WTC11 (cell line): ENCODE measurements at places on chromosomes 3 and 15.

GRCh38 chr15:66838671-66839239 lies 136.7 kb downstream of the SMAD6 start:
- no peak overlapping the region for H3K27ac ChIP-seq
- peaks cover 33% of the 10 kb centered on the region for H3K27me3 ChIP-seq
- H3K4me3 ChIP-seq, result no peak overlapping the region
- no peaks in the 10 kb centered on the region for H3K36me3 ChIP-seq

DNA sequence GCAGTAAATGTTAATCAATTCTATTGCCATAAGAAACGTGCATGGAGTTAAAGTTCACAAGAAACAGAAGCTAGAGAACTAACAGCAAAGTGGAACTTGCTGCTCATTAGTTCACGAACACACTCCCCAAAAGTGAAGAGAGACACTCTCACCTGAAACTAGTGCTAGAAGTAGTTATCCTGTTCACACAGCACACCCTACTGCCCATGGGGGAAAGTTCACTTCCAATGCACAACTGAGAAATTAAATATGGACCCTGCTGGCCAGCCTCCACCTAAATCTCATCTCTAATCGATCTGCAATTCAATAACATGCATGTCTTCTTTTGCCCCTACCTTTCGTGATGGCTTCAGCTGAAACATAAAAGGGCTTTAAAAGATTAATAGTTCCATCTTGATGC lies 39.4 kb upstream of the FRMD4B start:
- peak; percentile 29 for DNase-seq
- peaks cover 4% of the 10 kb centered on the region for H3K4me1 ChIP-seq
- H3K4me3 ChIP-seq, result no peak overlapping the region

GRCh38 chr3:94423578-94423977 lies 360.7 kb downstream of the NSUN3 start:
- peaks cover 4% of the 10 kb centered on the region; the same call in 1 of the 2 replicates for H3K27me3 ChIP-seq
- H3K4me1 ChIP-seq, result no peaks in the 10 kb centered on the region
- no peak overlapping the region for H3K4me3 ChIP-seq
- H3K36me3 ChIP-seq, result peaks cover 28% of the 10 kb centered on the region
- DNase-seq, result no peak

DNA sequence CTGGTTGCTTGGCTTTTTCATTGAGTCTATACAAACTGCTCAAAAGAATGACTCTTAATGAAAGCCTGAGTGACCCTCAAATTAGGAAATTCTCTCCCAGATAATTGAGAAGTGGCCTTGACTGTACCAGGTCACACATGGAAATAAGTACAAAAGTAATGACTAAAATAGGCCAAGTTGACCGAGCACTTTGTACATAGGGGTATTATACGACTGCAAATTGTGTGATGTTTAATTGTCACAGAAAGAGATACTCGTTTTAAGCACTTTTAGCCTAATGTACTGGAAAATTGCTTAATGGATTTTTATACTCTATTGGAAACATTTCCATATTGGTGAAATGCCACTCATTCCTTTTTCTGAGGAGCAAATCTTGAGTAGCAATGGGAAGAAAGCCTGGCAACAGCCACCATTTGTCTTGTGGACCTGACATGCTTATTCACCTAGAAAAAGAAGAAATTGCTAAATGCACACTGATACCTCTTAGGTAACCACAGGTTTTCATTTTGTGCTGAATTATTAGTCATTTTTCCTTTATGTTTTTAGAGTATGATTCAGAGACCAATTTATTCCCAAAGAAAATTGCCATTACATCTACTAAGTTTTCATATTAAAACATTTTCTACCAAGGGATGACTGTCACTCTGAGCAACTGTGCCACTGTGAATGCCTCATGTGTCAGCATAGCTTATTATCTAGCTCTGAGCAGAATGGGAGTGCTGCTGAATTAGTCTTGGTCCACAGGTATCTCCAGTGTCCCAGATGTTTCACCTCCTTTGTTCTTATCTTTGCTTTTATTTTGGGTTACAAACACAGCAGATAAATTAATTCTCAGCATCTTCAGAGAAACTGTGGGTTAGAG lies 8.9 kb upstream of the PXK start:
- peak overlapping the region; percentile 34 for H3K27ac ChIP-seq
- peaks cover 3% of the 10 kb centered on the region; the same call in 1 of the 2 replicates for H3K36me3 ChIP-seq
- H3K4me3 ChIP-seq, result no peak overlapping the region
- peaks cover 33% of the 10 kb centered on the region for H3K4me1 ChIP-seq
- H3K27me3 ChIP-seq, result no peaks in the 10 kb centered on the region

DNA sequence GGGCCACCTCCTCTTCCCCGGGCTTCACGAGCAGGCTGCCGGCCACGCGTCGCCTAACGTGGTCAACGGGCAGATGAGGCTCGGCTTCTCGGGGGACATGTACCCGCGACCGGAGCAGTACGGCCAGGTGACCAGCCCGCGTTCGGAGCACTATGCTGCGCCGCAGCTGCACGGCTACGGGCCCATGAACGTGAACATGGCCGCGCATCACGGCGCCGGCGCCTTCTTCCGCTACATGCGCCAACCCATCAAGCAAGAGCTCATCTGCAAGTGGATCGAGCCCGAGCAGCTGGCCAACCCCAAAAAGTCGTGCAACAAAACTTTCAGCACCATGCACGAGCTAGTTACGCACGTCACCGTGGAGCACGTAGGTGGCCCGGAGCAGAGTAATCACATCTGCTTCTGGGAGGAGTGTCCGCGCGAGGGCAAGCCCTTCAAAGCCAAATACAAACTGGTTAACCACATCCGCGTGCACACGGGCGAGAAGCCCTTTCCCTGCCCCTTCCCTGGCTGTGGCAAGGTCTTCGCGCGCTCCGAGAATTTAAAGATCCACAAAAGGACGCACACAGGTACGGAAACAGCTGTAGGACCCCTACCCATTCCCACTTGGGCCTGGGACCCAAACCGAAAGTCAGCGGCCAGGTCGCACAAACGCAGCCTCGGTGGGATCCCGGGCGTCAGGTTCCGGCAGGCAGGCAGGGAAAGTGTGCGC lies 1.5 kb downstream of the ZIC1 start:
- peak overlapping the region; percentile 73 for H3K4me3 ChIP-seq
- H3K4me1 ChIP-seq, result peaks cover 76% of the 10 kb centered on the region
- peaks cover 3% of the 10 kb centered on the region; the same call in 1 of the 2 replicates for H3K36me3 ChIP-seq
- peak; percentile 44 for DNase-seq

DNA sequence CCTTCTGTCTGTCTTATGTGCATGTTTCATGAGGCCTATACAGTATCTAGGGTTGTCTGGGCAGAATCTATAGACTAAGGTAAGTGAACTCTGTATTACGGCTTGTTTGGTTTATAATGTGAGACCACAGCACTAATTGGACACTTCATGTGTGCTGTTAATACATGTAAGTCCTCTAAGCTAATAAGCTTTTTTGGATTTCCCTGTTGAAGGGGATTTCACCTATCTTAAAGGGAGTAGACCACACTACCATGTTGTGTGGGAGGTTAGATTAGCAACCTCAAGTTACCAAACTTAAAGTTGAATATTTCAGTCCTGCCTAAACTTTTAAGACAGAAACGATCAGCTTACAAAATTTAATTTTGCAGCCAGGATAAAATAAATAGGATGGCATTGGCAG lies 189.8 kb upstream of the GOLIM4 start:
- H3K4me3 ChIP-seq, result no peak overlapping the region
- no peaks in the 10 kb centered on the region for H3K36me3 ChIP-seq
- no peak for DNase-seq
- H3K4me1 ChIP-seq, result peaks cover 30% of the 10 kb centered on the region
- no peak overlapping the region for H3K27ac ChIP-seq

DNA sequence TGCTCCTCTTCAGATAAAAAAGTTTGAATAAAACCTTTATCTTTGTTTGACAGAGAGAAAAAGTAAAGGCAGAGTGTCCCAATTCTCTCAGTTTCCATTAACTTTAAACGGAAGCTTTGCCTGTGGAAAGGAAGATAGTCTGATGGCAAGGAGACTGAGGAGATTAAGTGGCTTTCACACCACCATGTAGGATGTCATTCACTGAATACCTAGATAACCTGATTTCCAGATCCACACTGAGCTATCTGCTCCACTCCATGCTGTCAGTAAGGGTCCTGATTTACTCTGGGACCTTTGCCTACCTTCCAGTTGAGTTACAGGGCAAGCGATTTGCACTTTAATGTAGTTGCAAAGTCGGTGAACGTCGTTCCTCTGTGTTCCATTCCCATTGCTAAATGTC lies 233.4 kb upstream of the TBL1XR1 start:
- no peaks in the 10 kb centered on the region for H3K27me3 ChIP-seq
- peak overlapping the region; percentile 82; the same call in 1 of the 2 replicates for H3K27ac ChIP-seq
- H3K4me3 ChIP-seq, result no peak overlapping the region
- DNase-seq, result no peak

- no peaks in the 10 kb centered on the region for H3K4me1 ChIP-seq
- H3K27ac ChIP-seq, result no peak overlapping the region
- no peaks in the 10 kb centered on the region for H3K27me3 ChIP-seq
- DNase-seq, result no peak
- peaks cover 14% of the 10 kb centered on the region; the same call in 1 of the 2 replicates for H3K36me3 ChIP-seq
- H3K4me3 ChIP-seq, result no peak overlapping the region
Observed at GRCh38 chr3:52078781-52079560, 22.6 kb upstream of the DUSP7 start.
